ENCODE measurements at places on chromosomes 5 and 9.

DNA sequence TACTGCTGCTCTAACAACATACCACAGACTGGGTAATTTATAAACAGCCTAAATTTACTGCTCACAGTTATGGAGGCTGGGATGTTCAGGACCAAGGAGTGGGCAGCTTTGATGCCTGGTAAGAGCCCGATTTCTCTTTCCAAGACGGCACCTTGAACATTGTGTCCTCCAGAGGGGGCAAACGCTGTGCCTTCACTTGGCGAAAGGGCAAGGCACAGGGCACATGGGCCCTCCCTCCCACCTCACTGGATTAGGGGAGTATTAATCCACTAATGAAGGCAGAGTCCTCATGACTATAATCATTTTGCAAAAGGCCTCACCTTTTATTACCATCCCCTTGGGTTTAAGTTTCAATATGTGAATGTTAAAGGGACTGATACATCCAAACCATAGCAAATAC is 397.7 kb downstream of the TMEM38B start:
- no peak for DNase-seq

DNA sequence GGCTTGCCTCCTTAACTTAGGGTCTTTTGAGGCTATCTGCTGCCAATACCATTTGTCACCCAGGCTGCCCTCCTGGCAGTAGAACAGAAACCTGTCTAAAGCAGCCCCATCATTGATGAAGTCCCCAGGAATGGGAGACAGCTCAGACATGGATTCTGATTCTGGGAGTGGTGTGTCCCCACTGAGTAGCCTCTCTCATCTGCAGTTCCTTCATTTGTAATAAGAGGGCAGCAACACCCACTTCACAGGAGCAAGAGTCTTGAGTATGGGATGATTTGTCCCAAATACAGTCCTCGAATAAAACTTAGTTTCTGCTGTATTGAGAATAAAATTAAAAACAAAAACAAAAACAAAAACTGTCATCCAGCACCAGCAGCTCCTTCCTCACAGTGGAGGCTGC is 167.6 kb downstream of the ASTN2 start:
- no peak for DNase-seq

- no peak for DNase-seq
These were observed 30.8 kb upstream of the ABCA1 start for GRCh38 chr9:104958751-104959150.

DNA sequence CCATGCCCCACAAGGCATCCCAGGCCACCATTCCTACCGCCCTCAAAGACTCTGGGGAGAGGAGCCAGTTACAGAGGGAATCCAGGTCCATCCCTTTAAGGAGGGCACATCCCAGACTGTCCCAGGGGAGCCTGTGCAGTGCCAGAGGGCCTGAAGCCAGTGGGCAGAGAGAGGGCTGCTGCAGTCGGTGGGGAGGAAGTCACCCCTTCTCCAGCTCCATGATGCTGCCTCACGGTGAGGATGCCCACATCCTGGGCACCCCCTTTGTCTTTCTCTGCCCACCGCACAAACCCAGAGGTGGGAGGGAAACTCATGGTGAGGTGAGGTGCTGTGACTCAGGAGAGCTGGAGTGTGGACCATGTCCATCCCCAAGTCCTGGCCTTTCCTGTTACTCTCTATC is 26.2 kb upstream of the ANKRD33B start:
- DNase-seq, result no peak

- DNase-seq, result no peak
These were observed 11.5 kb upstream of the FBN2 start for GRCh38 chr5:128549496-128549895.

DNA sequence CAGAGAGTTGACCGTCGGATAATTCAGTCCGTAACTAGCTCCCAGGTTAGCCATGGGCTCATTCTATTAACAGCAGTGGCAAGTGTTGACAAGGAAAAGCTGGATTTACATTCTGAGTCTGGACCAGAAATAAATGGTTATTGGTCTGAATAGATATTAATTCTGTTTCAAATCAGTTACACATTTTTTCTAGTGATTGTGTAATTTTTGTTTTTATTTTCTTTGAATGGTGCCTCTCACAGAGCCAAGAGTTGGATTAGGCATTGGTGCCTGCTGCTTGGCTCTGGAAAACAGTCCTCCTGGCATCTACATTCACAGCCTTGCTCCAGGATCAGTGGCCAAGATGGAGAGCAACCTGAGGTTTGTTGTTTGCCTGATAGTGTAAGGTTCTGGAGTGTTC is 115.1 kb downstream of the GOLPH3 start:
- DNase-seq, result no peak

GRCh38 chr5:60377826-60378225 is 322.1 kb downstream of the DEPDC1B start:
- no peak for DNase-seq
